ENCODE measurements at places on chromosomes 12 and 14.
A peak's percentile ranks its signal among the peaks of the same experiment; 100 is the strongest.

GRCh38 chr14:21347201-21347600, 36.6 kb downstream of the SUPT16H start:
- DNase-seq: no peak

DNA sequence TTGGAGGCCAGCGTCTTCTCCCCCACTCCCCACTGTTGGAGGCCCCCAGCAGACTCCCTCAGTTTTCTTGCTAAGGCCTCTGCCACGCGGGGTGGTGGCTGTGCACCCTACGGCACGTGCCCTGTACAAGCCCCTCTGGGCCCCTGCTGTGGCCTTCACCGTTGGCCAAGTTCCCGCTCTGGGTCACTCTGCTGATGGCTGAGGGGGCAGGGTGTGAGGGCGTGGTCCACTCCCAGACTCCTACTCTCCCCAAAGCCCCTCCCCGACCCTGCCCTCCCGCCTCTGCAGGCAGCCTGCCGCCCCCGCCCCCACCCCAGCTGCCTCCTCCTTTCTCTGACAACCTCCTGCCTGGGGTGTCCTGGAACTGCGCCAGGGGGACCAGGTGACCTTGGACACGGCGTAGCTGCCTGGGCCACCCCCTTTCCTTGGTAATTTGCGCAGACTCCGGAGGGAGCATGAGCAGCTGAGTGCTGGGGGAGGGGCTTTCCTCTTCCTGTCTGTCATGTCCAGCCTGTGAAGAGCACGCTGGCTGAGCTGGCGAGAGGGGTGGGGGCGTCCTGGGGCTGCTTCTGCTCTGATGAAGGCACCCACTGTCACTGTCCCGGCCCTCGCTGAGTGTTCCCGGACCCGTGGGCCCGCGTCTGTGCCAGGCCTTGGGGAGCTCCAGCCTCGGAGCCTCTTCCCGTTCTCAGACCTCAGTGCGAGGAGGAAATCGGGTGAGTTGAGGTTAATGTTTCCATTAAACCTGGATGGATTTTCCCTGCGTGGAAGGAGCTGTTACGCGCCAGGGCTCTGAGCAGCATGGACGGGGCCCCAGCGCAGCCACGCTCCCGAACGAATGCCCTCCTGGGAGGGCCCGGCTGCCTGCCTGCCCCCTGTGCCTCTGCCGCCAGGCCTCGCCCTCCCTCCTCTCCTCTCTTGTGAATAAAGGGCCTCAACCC, 85.0 kb downstream of the KIF26A start:
- DNase-seq: peak; percentile 56

DNA sequence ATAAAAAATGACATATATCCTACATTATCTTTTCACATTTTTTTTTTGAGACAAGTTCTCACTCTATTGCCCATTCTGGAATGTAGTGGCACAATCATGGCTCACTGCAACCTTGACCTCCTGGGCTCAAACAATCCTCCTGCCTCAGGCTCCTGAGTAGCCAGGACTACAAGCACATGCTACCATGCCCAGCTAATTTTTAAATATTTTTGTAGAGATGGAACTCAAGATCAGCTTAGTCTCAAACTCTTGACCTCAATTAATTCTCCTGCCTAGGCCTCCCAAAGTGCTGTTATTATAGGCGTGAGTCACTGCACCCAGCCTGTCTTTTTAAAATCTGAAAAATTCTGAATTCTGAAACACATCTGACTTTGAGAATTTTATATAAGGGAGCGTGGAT, 241.9 kb upstream of the DCN start:
- DNase-seq: no peak

- DNase-seq: no peak
Measured at GRCh38 chr12:125634813-125635212, 569.6 kb downstream of the AACS start.

DNA sequence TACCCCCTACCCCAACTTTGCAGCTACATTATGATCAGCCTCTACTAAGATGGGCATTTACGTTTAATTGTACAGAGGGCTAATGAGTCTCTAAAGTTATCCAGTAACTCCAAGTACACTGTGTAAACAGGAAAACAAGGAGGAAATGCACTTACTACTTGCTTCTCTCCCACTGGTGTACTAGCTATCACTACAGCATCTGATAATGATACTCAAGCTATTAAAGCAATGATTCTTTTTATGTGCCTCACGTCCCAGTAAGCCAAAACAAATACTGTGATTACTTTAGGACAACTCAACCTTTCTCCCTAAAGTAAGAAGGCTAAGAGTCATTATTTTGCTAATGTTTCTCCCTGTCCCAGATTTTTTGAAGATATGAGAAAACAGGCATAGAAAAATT, 128.6 kb upstream of the CCDC175 start:
- DNase-seq: no peak

GRCh38 chr12:2691006-2691344, 103.8 kb upstream of the FKBP4 start:
- peak; percentile 40 for DNase-seq

- peak; percentile 13 for DNase-seq
Measured at GRCh38 chr12:93025145-93026103, 96.3 kb upstream of the EEA1 start.

GRCh38 chr12:12521044-12521485, 41.6 kb downstream of the DUSP16 start:
- peak; percentile 51 for DNase-seq

- DNase-seq: no peak
Measured at GRCh38 chr14:48331421-48331820, 656.0 kb upstream of the MDGA2 start.

- peak; percentile 32 for DNase-seq
Measured at GRCh38 chr12:126998747-126999285, 1268.2 kb upstream of the TMEM132C start.

GRCh38 chr12:19937161-19937560, 431.2 kb upstream of the PDE3A start:
- DNase-seq: no peak

GRCh38 chr12:88706286-88706685, 126.0 kb upstream of the KITLG start:
- DNase-seq: no peak

- DNase-seq: no peak
Measured at GRCh38 chr12:26287671-26288381, 92.5 kb downstream of the SSPN start.

GRCh38 chr12:71536279-71536938, 96.8 kb downstream of the LGR5 start:
- no peak for DNase-seq

- no peak for DNase-seq
Measured at GRCh38 chr14:53020193-53020932, 69.5 kb upstream of the FERMT2 start.

DNA sequence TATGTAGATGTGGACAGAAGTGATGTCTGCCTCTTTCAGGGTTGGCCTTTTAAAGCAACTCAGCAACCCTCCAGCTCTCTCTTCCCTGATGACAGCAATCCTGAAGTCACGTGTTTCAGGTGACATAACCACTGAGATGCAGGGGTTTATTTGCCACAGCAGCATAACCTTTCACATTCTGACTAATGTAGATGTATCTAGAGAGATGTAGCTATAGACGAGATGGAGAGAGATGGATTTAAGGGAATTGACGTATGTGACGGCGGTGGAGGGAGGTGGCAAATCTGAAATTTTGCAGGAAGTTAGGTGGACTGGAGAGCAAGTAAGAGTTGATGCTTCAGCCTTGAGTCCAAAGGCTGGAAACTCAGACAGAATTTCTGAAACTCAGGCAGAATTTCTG, 126.0 kb downstream of the ZFP36L1 start:
- no peak for DNase-seq

DNA sequence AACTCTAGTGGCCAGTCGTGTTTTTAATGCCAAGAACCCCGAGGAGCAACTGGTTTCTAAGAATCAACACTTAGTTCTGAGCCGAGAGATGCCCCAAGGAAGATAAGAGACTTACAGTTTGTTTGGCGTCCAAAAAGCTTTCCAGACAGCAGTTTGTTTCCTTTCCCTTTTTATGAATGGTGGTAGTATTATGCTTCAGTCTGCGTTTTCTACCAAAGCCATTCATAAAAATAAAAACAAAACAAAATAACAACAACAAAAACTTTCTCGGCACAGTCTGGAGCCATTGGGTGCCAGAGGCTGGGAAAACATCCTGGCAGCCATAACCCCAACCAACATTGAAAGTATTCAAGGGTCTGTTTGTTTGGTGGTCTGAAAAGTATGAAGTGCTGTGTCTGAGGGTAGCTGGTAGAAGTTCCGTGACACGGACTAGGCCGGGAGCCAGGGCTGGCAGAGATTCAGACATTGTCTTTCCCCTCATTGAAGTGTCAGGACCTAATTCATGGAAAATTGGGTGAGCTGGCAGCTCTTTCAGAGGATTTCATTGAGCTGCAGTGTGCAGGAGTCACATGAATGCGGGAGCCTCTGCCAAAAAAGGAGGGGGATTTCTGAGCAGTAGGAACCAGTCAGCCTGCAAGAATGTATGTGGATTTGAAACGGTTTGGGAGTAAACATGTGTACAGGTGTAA, 124.2 kb downstream of the HMGA2 start:
- no peak for DNase-seq

GRCh38 chr12:112826011-112826410, 34.5 kb downstream of the RPH3A start:
- no peak for DNase-seq

DNA sequence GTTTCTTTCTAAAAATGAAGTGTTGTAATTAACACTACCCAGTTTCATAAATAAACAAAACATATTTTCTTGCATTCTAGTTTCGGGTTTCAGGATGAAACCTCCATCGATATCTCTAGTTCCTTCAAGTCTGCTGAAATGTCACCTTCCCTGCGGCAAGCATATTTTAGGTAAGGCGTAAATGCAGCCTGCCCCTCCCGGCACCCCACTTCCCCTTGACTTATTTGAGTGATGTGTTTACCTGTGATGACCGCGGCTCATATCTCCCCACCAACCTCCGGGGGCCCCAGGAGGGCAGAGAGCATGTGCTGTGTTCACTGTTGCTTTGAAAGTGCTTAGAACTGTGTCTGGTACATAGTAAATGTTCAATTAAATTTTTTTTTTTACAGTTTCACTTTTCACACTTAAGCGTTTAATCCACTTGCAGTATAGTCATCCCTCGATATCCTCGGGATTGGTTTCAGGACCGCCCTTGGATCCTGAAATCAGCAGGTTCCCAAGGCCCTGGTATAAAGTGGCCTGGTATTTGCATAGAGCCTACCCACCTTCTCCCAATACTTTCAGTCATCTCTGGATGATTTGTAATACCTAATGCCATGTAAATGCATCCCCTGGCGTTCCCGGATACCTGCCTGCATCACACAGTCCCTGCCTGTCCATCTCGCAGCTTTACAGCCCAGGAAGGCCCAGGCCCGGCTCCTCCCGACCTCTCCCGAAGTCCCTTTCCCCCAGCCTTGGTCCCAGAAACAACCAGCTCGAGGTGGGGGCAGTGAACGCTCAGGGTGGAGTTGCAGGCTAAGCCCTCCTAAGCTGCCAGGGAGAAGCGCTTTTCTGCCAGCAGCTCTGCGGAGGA, 40.2 kb upstream of the FBRSL1 start:
- DNase-seq: no peak

- DNase-seq: peak; percentile 5
Measured at GRCh38 chr12:5872745-5873144, 72.3 kb downstream of the ANO2 start.

All from NCI-H1417 (cell line).